ENCODE measurements at places on chromosomes 3 and 15.

- DNase-seq: no peak
Measured at GRCh38 chr3:184361932-184362667, 590 bp downstream of the POLR2H start.

DNA sequence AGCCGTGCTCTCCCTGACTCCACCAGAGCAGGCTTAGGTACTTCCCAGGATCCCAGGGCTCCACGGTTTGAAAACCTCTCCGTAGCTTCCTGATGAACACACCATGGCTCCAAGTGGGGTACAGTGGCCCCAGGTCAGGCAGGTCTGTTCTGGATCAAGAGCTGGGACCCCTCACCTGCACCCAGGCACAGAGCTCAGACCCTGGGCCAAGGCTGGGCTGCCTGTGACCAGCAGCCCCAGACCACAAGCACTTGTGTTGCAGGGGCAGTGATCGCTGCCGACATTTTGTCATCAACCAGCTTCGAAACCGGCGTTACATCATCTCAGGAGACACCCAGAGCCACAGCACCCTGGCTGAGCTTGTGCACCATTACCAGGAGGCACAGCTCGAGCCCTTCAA is 5.3 kb downstream of the SH2D7 start:
- DNase-seq: no peak

DNA sequence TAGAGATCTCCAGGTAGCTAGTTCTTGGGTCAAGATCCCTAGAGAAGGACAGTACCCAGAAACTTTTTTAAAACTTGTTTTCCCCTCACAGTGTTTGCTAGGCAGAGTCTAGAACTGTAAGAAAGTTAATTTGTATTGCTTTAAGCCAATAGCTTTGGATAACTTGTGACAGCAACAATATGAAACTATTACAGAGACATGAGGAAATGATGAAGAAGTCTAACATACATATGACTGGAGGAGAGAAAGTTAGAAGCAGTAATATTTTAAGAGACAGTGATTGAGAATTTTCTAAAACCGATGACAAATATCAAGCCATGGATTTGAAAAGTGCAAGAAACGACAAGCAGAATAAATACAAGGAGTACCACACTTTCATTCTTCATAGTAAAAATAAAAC is 10.0 kb downstream of the HMG20A start:
- DNase-seq: no peak

- DNase-seq: no peak
Measured at GRCh38 chr3:167839460-167840134, 104.1 kb downstream of the SERPINI1 start.

DNA sequence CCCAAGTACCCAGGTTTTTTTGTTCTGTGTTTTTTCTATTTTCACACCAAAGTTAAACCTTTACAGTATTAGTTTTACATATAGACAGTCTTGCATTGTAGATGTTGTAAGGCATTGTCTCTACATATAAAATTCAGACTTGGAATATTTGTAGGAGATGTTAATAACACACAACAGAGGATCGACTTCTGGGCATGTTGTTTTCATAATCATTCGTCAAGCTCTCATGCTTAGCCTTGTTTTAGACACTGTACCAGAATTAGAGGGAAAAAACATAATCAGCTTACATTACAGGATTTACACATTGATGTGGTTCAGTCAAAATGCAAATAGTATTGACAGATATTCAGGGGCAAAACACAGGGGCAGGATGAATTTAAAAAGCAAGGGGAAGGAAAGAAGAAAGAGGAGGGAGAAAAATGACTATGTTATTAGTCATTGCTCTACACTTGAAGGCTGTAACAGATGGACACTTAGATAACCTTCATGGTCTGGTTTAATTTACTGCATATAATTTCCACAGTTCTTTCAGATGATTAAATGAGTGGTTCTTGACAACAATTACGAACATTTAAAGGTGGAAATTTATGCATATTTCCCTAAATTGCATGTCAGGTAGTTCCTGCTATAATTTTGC is 7.5 kb downstream of the CMSS1 start:
- DNase-seq: no peak

DNA sequence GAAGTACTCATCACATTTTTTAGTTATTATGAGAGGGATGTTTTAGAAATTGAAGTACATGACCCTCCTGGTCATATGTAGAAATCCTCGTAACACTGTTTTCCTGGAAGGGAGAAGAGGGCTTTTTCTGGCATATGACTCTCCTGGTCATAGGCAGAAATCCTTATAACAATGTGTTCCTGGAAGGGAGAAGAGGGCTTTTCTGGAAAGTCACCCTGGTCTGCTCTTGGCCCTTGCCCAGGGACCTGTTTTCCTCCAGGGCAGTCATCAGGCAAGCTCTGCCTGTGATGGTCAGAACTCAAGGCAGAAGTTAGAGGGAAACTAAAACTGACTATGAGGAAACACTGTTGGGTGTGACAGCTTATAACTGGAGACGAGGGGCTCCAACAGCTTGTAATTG is 27.7 kb downstream of the LAMP3 start:
- no peak for DNase-seq

- no peak for DNase-seq
Measured at GRCh38 chr3:187361835-187362234, 6.3 kb upstream of the RTP4 start.

DNA sequence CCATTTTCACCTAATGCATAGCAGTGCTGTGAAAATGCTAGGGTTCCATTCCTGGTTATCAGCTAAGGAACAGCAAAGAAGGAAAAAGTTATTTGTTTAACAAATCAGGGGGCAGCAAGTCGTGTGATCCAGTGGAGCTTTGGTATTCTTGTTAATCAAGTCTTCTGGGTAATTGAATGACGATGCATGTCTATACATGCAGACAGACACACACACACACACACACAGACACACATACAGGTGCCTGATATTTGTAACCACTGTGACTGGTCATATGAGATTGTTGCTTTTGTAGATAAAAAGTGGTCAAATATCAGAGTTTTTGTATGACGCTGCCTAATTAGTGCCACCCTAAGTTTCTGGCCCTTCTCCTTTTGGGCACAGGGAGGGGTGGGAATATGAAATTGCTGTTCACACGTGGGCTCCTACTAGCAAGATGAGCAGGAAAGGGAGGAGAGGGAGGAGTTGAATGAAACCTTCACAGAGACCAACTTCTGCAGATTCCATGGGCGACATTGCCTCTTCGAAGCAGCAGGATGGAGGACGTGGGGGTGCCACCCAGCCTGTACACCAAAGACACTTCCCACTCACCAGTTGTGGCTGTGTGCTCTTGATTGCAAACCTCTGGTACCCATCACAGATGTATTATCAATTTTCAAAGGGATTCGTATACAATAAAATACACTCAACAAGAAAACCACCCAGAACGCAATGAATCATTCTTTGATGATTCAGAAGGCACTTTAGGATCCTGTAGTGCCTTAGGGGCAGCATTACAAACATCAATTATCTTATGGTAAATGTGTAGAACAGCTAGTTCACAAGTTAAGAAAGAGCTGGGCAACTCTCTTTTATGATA is 281.9 kb upstream of the ICE2 start:
- DNase-seq: no peak

DNA sequence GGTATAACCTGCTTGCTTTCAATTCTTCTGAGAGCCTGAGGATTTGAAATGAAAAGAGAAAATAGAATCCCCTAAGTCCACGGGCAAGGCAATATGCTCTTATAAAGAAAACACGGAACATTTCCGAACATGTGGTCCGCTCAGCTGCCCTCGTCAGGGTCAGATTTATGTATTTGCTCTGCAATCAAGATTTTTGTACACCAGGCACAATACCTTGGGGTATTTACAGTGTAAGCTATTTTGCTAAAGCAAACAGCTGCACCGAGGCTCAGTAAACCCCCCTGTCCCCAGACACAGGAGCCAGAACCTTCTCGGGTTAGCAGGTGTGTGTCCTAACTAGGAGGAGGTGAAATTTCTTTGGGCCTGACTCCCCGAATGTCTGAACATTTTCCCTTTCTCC is 155.8 kb upstream of the LRIG1 start:
- no peak for DNase-seq

GRCh38 chr3:135229018-135229495 is 434.0 kb downstream of the EPHB1 start:
- DNase-seq: peak; percentile 99

GRCh38 chr15:85642693-85643066 is 152.0 kb downstream of the KLHL25 start:
- no peak for DNase-seq

DNA sequence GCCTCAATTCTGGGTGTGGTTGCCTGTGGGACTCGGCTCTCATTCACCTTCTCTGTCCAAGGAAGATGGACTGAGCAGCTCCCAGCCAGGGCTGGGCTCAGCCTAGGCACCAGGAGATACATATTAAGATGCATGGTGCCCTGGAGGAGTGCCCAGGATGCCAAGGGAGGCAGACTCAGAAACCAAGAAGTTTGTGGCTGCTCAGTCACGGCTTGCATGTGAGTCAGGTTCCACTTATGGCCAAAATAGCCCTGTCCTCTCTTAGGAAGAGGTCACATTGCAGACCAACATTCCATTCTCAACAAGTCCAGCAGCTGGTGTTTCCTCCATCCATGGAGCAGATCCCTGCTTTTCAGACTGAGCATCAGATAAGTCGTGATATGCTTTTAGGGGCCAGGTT is 21.8 kb downstream of the CDCP1 start:
- no peak for DNase-seq

DNA sequence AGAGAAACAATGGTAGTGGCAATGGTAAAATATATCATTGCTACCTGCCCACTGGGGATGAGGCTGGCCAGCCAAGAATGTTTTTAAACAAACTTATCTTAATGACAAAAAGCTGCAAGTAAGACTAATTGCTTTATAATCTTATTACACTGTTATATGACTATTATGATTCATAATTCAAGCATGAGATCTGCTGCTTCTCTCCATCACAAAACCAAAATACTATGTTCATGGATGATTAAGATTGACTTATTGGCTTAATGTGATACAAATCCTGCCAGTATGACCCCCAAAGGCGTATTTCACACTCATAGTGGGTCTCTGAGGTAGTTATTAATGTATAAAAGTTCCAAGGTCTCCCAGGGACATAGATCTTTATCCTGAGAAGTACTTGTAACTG is 52.6 kb downstream of the FBN1 start:
- no peak for DNase-seq

- no peak for DNase-seq
Measured at GRCh38 chr3:29871087-29871486, 590.2 kb downstream of the RBMS3 start.

DNA sequence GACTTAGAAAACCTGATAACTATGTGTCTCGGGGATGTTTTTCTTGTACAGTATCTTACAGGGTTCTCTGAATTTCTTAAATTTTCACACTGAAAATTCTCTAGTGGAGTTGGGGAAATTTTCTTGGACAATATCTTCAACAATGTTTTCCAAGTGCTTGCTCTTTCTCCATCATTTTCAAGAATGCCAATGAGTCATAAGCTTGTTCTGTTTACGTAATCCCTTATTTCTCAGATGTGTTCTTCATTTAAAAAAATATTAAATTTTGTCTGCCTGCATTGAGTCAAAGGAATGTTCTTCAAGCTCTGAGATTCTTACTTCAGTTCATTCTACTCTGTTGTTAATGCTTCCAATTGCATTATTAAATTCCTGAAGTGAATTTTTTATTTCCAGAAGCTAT is 21.9 kb upstream of the PLSCR2 start:
- DNase-seq: no peak

- no peak for DNase-seq
Measured at GRCh38 chr3:67382536-67382935, 271.9 kb downstream of the SUCLG2 start.

GRCh38 chr15:83445643-83446042 is 1.5 kb upstream of the SH3GL3 start:
- no peak for DNase-seq

- no peak for DNase-seq
Measured at GRCh38 chr3:31291818-31292217, 240.9 kb upstream of the STT3B start.

DNA sequence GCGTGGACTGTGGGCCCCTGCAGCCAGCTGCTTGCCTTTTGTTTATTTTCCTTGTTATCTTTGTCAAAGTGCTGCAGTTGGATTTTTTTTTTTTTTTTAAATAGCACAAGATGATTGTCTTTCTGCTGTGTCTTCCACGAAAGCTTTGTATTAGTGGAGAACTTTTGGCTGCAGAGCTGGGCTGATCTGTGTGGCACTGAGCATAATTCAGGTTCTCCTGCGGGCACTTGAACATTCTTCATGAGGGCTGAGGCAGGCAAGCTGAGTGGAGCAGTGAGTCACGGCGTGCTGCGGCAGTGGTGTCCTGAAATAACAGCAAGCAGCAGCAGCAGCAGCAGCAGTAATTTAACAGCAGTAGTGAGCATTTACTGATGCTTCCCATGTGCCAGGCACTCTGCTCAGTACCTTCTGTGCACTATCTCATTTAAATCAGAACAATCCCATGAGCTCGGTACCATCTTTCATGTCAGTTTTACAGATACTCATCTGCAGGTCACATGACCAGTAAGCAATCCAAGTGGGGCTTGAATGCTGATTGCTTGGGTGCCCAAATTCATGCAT is 45.8 kb downstream of the MITF start:
- DNase-seq: no peak

GRCh38 chr3:46667657-46668056 is 25.8 kb downstream of the ALS2CL start:
- DNase-seq: no peak

Data from NCI-H1436 treated with DMSO at 0.1 percent for 48 hours (cell line).